Pancreas (tissue), 10 donors: ENCODE measurements at places on chromosomes 11 and 22. TPM values are rescaled to one million over a fixed set of nuclear protein-coding genes. Genes with fewer than 3 reads are reported as not detected.

GRCh38 chr11:36751335-36751781 is 153.3 kb upstream of the RAG2 start:
- no peak for DNase-seq

DNA sequence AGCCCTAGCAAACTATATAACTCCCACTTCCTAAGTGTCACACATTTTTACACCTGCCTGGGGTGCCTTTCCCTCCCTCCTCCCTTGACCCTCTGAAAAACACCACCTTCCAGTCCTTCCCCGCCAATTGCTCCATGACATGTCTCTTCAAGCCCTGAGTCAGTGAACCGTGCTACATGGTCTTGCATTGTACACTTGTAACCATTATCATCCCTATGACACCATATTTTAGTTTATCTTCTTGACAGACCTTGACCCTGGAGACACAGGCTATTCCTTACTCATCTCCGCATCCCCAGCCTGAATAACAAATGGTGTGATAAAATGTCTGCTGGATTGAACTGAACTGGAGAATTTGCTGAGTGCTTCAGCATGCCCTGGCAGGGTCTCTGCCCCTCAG is 36.9 kb downstream of the TNKS1BP1 start:
- DNase-seq, result no peak

The OR2AG2 gene
- 0.17 TPM for total RNA-seq

- DNase-seq, result no peak
Observed at GRCh38 chr11:63375434-63375833, 5.8 kb downstream of the SLC22A9 start.
